ENCODE measurements at places on chromosomes 4 and X.

DNA sequence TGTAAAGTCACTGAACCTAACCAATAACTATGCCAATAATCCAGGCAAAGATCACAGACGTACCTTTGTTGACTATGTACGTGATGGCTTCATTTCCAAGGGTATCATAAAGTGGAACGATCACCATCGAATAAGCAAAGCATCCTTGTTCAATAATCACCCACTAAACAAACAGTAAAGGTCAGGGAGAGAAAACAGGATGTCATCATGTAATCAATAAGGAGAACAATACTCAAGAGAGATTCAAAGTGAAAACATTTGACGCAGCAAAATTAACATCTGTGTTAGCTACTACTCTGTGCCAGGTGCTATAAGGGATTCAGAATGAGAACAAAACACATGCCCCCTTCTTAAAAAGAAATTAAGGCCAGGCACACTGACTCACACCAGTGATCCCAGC, 42.9 kb upstream of the CENPU start:
- no peak for DNase-seq

- no peak for DNase-seq
These were observed 192.9 kb downstream of the ARHGAP10 start for GRCh38 chr4:147924604-147925412.

GRCh38 chr4:20760053-20760452, 59.8 kb downstream of the PACRGL start:
- DNase-seq: no peak

- DNase-seq: no peak
These were observed 14.3 kb upstream of the PNPLA4 start for GRCh38 chrX:7941390-7942042.

DNA sequence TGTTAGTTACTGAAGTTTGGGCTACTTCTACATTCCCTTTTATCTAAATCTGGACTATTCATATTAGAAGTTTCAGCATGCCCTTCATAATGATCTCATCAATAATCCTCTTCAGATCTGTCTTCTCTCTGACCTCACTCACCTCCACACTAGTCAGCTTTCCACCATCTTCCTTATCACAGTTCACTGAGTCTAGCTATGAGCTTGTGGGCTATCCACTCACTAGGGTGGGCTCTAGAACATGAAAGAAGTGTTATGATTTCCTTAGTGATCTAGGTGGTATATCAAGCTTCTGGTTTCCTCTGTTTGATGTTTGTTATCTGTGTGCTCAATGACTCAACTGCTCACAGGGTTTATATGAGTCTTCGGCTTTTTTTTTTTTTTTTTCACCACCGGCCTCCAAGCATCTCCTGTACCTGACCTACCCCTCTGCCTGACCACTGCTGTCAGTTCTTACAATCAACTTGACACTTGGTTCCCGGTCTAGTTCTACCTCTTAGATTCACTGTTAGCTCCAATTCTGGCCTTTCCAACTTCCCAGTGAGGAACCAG, 103.1 kb downstream of the PAPSS1 start:
- DNase-seq: no peak

DNA sequence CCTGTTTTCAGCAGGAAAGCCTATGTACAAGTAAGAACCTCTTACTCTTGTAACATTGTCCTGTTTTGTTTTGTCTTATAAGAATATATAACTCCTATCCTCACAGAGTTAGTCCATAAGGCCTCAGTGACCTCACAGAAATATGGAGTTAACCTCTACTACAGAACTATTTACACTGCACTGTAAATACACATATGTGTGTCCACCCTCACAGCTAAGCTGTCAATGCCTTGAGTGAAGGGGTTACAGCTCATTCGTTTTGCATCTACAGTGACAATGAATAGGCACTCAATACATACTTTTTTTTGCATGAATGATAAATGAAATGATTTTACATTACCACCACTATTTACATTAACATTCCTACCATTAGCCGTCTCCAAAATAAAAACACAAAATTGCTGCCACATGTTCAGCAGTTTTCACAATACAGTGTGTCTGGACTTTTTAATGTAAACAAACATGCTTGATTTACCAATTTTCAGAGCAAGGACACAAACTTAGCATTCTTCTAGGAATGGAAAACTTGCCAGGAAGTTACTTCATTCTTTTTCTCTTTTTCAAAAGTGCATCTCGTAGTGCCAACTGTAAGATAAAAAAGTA, 9.5 kb upstream of the NAAA start:
- no peak for DNase-seq

GRCh38 chr4:1096841-1097240, 16.5 kb downstream of the RNF212 start:
- DNase-seq: no peak

GRCh38 chrX:40581336-40581920, 658 bp downstream of the ATP6AP2 start:
- DNase-seq: no peak

GRCh38 chr4:171594293-171594692, 218.9 kb upstream of the GALNTL6 start:
- DNase-seq: no peak

- DNase-seq: no peak
These were observed 231.3 kb upstream of the CXXC4 start for GRCh38 chr4:104726002-104726401.

GRCh38 chr4:156784970-156785369, 186.6 kb downstream of the PDGFC start:
- DNase-seq: no peak

GRCh38 chr4:4717692-4718091, 141.8 kb upstream of the MSX1 start:
- no peak for DNase-seq

DNA sequence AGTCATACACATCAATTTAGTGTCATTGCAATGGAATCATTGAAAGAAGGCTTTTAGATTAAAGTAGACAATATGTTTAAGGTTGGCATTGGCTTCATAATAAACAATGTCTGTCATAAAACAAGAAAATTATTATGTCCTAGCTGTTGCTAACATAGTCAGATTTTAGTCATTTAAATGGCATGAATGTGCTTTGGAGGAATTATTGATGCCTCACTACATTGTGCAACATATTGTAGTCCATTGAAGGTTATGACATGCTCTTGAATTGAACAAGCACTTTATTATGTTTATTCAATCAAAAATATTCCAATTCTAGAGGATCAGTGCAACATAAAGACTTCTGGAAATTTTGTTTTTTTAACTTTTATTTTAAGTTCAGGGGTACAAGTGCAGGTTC, 489.8 kb upstream of the AMOT start:
- DNase-seq: no peak

DNA sequence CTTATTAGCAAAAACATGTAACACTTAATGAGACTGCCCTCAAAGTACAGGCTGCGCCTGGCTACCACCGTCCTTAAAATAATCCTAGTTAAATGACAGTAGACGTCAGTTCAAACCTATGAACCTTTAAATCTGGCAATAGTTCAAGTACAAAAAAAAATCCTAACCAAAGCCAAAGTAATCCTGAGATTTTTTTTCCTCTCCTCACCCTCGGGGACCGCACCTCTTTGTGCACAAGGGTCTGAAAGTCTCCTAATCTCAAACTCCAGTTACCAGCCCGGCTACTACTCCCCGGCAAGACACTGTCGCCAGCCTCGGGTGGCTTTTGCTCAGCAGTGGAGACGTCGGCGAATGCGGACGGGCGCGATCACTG, 439 bp downstream of the SEC31A start:
- no peak for DNase-seq

GRCh38 chr4:31291238-31291637, 571.1 kb downstream of the PCDH7 start:
- DNase-seq: no peak

GRCh38 chr4:1625600-1626138, 58.4 kb downstream of the FAM53A start:
- DNase-seq: no peak

- no peak for DNase-seq
These were observed 758.1 kb downstream of the GRID2 start for GRCh38 chr4:93061826-93062225.

- DNase-seq: no peak
These were observed 72.7 kb downstream of the SPRY1 start for GRCh38 chr4:123469245-123469644.

- DNase-seq: no peak
These were observed 21.2 kb downstream of the TMEM184C start for GRCh38 chr4:147638365-147638764.

DNA sequence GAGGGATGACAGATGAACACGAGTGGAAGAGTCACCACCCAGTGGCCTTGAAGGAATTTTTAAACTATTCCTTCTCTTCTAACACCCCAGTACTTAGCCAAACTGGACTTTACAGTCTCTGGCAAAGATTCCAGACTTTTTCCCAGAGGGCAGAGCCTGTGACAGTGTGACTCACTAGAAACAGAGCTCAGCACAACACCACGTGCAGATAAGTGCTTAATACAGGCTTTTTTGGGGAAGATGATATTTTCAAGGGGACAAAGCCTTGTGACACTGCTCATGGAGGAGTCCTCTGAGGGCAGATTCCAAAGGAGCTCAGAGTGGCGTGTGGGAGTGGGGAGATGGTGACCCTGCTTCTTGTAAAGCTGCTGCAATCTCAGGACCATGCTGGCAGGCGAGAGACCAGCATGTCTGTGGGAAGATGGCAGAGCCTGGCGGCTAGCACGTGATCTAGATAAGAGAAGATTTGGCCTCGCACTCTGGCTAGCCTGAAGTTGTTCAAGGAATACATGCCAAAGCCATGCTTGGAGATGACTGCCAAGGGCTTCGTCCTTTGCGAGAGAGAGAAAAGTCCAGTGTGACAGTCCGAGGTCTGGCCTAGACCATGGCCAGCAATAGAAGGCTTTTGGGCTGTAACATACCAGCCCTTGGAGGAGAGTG, 2.4 kb downstream of the RAB33A start:
- no peak for DNase-seq

DNA sequence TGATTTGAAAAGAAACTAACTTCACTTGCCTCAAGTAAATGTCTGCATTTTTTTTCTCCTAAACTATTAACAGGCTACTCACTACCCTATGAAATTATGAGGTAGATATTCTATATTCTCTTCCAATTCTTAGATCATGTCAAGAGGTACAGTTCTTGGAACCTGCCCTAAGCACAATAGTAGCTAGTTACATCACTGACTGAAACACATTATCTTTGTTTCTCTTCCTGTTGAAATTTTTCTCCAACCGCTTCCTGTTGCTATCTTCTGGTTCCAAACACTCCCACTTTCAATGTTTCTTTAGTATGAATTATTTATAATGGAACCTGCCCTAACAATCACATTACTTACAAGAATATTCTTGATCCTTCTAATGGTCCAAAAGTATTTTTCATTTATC, 5.0 kb upstream of the BANK1 start:
- no peak for DNase-seq

- no peak for DNase-seq
These were observed 42.3 kb upstream of the MAN2B2 start for GRCh38 chr4:6532658-6533057.

GRCh38 chr4:36785973-36786372, 458.6 kb upstream of the NWD2 start:
- no peak for DNase-seq

- DNase-seq: no peak
These were observed 57.4 kb downstream of the MOSPD2 start for GRCh38 chrX:14930663-14931062.

- DNase-seq: no peak
These were observed 21.6 kb upstream of the MAGEA1 start for GRCh38 chrX:153157450-153157849.

- DNase-seq: no peak
These were observed 57.3 kb upstream of the TRIM2 start for GRCh38 chr4:153146961-153147360.

DNA sequence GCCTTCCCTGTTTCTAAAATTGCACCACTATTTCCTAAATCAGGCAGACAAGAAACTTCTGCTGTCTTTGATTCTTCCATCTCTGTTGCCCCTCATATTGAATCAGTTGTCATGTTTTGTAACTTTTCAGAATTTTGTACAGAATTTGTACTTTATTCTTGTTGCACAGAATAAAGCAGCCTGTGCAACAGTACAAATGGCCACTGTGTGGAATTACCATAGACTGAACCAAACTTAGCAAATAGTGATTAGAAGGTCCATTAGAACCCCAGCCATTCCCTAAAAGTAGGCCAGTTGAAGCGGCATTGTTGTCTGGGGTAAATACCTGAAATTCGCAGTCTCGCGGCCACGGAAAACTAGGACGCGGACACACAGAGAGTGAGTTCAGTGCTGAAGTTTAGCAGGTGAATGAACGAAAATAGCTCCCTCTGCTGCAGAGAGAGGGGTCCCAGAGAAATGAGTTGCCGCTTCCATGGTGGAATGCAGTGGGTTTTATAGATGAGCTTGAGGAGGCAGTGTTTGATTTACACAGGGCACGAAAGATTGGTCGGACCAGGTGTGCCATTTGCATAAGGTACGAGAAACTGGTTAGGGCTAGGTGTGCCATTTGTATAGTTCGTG, 71.8 kb downstream of the C4orf33 start:
- DNase-seq: no peak

- no peak for DNase-seq
These were observed 67.0 kb downstream of the SEL1L3 start for GRCh38 chr4:25795566-25796454.

DNA sequence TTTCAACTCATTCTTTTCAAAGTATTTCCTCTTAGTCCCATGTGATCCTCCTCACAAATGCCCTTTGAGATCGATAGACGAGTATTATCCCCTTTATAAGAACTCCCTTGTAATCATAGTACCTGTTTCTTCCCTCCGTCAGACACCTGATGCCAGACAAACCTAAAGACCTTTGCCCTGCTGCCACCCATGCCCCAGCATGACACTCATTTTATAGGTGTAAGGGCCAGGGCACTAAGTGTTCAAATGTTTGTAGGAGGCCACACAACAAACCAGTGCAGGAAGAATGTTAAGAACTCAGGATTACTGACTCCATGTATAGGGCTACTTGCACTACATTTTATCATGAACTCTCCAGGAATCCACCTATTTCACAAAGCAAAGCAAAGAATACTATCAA, 115.6 kb upstream of the DIAPH2 start:
- DNase-seq: no peak

DNA sequence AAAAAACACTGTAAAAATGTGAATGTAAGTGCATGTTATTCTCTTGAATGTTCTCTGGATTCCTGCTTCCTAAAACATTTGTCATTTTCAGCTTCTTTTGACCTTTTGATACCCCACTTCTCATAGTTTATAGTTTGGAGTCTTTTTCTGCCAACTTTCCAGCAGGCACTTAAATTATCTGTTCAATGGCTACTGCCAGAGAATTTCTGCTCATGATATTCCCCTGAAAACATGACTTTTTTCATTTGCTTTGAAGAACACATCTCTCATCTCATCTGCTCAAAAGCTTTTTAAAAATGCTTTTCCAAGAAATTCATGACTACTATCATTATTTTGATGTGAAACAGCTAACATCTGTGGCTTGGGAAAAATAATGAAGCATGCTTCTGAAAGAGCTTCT, 269.7 kb upstream of the PCDH7 start:
- DNase-seq: no peak

DNA sequence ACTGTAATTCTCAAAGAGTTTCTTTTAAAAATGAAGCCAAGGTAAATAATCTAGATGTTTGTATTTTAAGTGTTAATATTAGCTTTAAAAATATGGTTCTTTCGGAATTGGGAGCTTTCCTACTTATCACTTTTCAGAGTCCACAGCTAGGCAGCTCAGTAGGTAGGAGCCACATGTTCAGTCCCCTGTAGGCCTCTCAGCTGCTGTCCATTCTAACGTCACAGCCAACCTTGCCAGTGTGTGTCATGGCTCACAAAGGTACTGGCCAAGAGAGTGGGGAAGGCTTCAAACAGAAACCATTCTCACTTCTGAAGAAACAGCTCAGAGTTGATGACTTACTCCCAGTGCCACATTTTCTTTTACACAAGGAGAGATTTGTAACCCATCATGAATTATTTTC, 50.0 kb upstream of the BRS3 start:
- no peak for DNase-seq

Measured in activated T-cell treated with anti-CD3 and anti-CD28 coated beads for 4 hours (primary cell).